ENCODE measurements at places on chromosomes 1 and 21.

DNA sequence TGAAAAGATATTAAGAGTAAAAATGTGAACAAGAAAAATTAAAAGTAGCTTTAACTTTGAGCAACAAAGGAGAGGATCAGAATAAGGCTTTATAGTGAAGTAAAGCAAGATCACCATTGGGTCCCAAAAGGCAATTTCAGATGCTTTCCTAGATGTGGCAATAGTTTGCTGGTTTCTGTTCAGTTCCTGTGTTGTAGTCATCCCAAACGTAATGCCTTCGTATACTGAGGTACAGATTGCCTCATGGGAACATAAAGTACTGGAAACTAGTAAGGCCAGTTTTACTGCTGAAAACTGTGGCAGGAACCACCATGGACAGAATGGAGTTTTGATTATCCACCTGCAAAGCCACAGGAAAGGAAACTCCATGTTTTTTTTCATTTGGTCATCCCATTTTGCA lies 283.5 kb upstream of the SGIP1 start:
- DNase-seq, result no peak

DNA sequence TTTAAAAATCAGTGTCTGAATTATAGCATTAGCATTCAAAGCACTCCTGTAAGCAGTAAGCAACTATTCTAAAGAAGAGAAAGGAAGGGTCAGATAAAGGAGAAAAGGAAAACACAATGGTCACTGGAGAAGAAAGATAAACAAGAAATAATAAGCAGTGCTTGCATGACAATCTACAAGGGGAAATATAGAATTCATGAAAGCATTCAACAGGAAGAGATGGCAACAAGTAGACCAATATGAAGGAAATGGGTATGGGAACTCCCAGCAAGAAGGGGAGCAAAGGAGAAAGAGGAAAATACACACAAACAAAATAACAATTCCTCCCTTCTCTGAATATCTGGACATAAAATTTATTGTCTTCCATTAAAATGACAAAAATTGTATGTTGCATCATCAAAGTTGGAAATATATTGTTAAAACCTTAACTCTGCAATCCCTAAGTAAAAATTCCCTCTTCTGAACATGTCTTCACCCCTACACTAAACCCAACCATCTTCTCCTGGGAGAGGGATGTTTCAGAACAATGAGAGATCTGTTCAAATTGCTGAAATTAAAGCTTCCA lies 206.3 kb upstream of the SAMSN1 start:
- no peak for DNase-seq

- DNase-seq, result no peak
These were observed 102.6 kb downstream of the APP start for GRCh38 chr21:26067836-26068594.

DNA sequence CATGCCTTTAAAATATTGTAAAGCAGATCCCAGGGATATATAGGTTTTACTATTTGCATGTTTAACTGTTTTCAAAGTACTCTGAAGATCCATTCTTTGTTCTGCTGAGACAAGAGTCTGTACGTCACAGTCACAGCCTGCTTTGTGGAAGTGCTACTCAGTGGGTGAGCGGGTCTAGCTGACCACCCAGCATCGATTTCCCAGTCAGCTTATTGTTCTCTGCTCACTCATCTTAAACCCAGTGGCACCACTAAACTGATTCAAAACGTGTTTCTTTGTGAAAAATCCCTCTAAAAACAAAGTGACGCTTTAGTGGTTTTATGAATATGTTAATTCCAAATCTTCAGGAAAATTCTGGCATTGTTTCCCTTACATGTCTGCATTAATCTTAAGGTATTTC lies 12.4 kb downstream of the PLPP3 start:
- DNase-seq, result no peak

DNA sequence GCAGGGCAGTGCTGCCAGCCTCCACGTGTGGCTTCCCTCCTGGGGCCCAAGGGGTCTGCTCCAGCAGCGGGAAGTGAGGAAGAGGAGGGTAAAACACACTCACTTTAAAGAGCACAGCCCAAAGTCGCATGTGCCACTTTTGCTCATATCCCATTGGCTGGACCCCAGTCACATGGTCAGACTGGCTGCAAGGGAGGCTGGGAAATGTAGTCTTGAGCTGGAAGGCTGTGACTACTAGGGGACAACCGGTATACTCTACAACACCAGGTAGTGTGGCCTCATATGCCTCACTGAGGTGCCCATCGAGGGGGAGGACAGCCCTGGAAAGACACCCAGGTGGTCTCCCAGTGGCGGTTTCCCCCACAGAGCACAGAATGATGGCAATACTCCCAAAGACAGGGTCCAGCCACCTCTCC lies 45.2 kb downstream of the CAMK2N1 start:
- peak; percentile 41 for DNase-seq

- DNase-seq, result no peak
These were observed 35.7 kb upstream of the VAV3 start for GRCh38 chr1:108000620-108001111.

DNA sequence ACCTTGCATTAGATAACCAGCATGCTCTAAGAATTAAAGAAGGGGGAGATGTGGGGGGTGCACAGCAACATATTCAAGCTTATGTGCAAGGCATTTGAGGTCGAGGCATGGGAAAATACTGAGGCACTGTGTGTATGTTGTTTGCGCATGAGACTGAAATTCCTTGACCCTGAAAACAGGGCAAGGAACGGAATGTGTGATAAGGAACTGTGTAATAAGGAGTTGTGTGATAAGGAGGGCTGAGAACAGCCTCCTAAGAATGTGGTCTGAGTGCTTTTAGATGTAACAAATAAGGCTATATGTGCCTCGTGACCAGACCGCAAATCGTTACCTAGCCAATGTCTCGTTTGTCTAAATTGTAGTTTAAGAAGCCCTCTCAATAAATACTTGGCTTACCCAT lies 26.5 kb upstream of the ITLN1 start:
- no peak for DNase-seq

- DNase-seq, result no peak
These were observed 37.3 kb upstream of the IL10 start for GRCh38 chr1:206809504-206810084.

DNA sequence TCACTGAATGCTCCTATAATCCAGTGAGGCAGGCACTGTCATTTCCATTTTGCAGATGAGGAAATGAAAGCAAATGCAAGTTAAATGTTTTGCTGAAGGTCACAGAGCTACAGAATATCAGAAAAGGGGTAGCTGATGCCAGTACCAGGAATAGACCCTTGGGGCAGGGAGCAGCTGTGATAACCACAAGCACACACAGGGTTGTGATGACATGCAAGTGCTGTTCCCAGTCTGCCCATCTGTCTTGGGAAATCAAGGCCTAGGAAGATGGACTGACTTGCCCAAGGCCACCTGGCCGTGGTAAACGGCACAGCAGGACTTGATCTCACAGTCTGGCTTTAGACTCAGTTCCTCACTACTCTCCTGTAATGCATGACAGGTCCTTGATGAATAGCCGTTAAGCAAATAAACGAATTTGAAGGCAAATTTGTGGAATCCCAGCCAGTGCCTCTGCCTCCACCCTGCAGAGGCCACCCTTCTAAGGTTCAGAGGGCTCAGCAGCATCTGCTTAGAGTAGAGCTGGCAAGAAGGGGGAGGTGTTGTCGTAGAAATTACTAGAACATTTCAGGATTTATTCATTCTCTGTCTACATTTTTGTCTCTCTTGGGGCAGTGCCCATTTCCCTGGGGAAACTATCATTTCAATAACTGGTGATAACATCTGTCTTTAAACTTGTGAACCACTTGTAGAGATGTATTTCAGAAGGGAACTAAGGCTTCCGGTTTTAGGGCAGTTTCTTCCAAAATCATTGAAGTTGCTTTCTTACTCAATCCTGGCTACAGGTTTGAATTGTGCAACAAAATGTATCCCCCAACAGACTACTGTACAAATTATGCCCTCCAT lies 53.2 kb upstream of the MRPS6 start:
- DNase-seq, result no peak

DNA sequence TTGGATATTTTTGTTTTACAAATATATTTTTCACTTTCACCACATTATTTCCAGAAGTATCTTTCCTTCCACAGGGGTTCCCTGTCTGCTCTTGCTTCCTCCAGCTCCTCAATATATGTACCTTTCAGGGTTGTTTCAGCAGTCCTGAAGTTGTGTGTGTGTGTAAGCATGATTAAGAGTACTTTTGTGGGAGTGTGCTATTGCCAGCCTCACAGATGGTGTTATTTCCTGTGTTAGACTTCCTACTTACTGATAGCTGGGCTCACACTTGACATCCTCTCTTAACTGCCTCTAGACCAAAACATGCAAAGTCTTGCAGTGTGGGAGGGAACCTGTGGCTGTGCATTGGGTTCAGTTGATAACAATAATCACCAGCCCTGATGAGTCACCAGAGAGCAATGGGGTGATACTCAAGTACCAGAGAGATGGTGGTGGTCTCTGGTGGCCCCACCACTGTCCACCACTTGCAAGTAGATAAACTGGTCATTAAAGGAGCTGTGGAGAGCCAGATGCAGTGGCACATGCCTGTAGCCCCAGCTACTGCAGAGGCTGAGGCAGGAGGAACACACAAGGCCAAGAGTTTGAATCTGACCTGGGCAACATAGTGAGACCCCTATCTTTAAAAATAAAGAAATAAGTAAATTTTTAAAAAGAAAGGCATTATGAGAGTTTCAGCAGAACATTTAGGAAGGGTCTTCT lies 126.7 kb downstream of the NR5A2 start:
- DNase-seq, result no peak

GRCh38 chr1:208007319-208007937 lies 96.5 kb upstream of the CD34 start:
- no peak for DNase-seq

DNA sequence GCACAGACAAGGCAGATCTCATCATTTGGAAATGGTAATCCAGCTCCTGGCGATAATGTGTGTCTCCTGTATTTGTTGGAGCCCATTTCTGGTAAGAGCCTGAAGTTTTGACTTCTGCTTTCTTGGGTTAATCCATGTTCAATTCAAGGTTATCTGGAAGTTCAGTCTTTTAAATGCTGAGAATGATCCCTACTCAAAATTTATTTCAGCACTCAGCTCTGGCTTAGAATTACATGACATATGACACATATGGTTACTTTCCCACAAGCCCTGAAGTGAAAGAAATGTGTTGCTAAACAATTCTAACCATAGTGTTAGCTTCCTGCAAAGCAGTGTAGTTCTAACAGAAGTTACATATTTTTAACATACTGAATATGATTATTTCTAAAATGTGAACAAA lies 2.7 kb downstream of the PTGFR start:
- no peak for DNase-seq

GRCh38 chr1:42937141-42937696 lies 21.4 kb downstream of the SLC2A1 start:
- DNase-seq, result no peak

DNA sequence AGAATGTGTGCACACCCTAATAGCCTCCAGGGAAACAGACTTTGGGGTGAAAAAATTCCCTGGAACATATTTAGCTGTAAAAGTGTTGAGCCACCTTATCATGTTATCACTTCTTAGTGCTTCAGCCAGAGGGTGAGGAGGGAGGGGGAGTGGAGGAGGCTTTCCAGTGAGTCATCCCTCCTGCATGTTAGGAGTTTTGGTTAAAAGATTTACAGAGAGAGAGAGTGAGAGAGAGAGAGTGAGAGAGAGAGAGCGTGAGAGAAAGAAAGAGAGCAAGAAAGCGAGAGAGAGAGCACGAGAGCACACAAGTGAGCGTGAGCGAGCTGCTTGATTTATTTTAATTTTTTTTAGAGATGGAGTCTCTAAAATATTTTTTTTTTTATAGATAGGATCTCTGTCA lies 13.5 kb upstream of the CACNA1E start:
- DNase-seq, result no peak

- DNase-seq, result no peak
These were observed 36.3 kb downstream of the ERICH3 start for GRCh38 chr1:74637296-74637695.

DNA sequence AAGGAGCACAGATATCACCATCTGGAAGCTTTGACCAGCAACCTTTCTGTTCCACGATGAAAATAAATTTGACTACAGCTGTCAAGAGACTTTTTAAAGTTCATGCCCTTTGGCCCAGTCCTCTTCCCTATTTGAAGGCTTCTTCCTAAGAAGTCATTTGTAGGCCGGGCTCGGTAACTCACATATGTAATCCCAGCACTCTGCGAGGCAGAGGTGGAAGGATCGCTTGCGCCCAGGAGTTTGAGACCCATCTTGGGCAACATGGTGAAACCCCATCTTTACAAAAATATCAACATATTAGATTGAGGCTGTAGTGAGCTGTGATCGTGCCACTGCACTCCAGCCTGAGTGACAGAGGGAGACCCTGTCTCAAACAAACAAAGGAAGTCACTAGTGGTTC lies 58.3 kb upstream of the IFFO2 start:
- no peak for DNase-seq

DNA sequence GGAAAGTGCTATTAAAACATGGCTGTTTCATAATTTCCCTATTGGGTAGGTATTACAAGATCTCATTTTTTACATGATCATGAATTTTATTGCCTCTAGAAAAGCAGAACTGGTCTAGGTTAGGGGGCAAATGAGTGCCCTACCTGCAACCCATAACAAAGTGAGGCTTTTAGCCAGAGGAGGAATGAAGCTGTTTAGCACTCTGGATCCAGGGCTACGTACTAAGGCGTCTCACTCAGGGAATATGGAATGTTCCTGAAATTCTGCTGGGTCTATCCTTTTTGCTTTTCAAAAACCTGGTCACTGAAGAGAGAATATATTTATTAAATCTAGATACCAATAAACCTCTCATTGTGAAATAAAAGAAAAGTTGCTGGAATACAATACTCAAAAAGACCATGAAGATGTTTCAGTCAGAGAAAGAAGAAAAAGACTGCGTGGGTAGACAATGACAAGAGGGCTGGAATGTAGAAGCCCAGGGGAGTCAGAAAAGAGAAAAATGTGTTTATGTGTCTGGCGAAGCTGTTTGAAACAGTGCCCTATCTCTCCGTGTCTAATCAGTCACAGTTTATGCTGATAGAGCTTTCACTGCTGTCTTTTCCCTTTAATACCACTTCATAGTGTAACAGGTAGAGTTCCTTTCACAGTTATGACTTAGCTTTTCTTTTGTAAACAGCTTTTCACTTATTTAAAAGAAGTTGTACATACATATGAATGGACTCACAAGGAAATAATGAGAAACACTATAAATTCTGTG lies 25.0 kb upstream of the SYDE2 start:
- DNase-seq, result no peak
